ENCODE measurements at places on chromosomes 2 and 18.
A peak's percentile ranks its signal among the peaks of the same experiment; 100 is the strongest.

DNA sequence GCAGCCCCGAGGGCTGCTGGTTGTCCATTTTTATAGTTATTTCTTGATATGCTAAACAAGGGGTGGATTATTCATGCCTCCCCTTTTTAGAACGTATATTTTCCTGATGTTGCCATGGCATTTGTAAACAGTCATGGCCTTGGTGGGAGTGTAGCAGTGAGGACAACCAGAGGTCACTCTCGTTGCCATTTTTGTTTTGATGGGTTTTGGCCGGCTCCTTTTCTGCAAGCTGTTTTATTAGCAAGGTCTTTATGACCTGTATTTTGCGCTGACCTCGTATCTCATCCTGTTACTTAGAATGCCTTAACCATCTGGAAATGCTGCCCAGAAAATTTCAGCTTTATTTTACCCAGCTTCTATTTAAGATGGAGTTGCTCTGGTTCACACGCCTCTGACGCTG is 825.8 kb upstream of the CDH2 start:
- DNase-seq, result no peak

GRCh38 chr2:111984213-111984604 is 70.9 kb upstream of the TMEM87B start:
- DNase-seq, result no peak

DNA sequence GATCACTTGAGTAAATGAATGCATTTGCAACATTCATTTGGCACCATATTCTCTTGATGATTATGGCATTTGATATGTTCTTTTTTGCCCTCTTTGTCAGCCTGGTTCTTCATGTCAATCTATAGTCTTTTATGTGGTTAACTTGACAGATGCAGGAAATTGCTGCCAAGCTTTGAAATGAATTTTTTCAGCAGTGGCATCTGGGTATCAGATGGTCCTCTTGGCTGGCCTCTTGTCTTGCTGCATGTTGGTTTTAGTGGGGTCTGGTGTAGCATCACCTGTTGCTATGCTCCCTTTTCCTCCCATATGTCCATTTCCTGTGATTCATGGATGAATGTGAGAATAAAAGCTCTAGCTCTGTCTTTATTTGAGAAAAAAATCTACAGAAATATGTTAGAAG is 119.9 kb downstream of the DPP4 start:
- no peak for DNase-seq

DNA sequence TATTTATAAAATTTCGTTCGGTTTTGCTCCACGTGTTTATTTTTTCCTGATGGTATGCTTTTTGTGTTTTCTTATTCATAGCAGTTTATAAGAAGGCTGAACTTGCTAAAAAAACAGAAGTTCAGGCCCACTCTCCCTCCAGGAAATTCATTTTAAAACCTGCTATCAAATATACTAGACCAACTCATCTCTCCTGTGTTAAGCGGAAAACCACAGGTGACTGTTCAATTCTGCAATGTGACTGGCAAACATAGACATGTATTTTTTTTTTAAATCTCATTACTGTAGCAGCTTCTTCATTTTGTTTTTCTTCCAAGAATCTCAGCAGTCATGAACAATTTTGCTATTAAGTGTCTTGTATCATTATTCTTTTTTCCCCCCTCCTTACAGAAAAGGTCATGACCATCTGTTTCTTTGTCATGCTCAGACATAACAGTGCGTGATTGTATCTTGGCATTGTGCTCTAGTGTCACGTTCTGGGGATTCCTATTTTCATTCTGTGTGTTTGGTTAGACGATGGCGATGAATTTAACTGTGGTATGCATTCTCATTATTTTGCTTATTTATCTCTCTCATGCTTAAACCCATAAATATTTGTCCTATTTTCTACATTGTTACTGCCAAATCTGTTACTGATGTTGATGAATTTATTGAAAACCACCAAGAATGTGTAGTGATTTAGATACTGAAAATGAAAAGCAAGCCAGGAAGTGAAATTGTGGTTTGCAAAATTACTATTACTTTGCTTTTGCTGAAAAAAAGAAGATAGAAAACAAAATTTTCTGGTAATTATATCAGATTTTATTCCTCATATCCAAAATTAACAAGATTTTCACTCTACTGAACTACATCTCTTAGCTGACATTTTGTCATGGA is 74.6 kb upstream of the UNC80 start:
- no peak for DNase-seq

DNA sequence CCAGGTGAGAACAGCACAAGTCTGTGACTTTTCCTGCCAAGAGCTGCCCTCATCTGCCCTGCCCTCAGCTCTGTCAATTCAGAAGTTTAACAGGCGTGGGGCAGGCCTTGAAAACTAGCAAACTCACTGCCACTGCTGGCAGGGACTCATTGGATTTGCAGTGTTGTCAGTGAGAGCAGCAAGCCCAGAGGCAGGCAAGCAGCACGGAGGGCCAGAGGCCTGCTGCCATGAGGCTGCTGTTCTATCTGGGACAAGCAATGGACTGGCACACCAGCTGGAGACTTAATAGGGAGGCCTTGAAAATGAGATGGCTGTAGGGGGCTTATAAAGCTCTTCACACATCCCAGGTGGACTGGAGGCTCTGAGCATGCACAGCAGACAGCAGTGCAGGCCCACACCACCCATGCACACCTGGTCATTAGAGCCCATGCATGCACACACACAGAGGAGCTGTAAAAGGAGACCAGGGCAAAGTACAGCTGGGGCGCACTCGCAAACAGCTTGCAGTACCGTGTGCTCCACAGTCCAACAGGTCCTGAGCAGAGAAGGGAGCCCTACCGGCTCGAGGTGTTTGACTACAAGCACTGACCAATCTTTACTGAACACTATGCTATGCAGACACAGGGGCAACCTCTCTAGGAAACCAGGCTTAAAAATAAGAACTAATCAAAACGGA is 28.7 kb downstream of the MGAT4A start:
- DNase-seq, result no peak

DNA sequence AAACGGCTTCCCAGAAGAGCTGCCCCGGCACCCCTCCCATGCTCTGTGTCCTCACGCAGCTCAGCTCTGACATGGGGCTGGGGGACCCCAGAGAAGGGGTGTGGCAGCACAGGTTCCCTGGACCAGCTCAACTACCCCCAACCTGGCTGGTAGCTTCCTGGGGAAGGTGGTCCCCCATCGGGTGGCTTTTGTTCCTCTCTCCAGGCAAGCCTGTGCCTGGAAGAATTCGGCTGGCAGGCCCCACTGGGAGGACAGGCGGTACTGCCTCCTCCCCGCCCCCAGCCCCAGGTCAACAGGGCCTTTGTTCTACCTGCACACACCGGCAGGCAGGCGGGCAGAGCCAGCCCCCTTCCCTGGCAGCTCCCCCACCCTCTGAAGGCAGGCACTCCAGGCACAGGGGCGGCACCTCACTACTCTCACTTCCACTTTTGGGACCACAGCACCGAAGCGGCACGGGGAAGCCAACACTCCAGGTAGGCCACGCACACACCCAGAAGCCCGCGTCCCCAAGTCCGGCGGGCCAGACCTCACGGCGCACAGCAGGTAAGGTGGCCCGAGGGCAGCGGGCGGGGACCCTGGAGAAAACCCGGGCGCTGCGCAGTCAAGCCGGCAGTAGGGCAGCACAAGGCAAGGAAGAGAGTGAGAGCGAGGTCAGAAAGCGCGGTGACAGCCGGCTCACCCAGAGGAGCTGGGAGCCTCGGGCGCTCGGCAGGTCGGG is 1.3 kb downstream of the HS6ST1 start:
- DNase-seq, result no peak

- DNase-seq, result no peak
Measured at GRCh38 chr2:203237346-203238238, 1.2 kb upstream of the CYP20A1 start.

- no peak for DNase-seq
Measured at GRCh38 chr18:65606551-65607130, 144.2 kb upstream of the CDH7 start.

GRCh38 chr2:63012541-63012940 is 38.1 kb upstream of the OTX1 start:
- DNase-seq, result no peak

- DNase-seq, result no peak
Measured at GRCh38 chr2:124027182-124027581, 2.1 kb downstream of the CNTNAP5 start.

DNA sequence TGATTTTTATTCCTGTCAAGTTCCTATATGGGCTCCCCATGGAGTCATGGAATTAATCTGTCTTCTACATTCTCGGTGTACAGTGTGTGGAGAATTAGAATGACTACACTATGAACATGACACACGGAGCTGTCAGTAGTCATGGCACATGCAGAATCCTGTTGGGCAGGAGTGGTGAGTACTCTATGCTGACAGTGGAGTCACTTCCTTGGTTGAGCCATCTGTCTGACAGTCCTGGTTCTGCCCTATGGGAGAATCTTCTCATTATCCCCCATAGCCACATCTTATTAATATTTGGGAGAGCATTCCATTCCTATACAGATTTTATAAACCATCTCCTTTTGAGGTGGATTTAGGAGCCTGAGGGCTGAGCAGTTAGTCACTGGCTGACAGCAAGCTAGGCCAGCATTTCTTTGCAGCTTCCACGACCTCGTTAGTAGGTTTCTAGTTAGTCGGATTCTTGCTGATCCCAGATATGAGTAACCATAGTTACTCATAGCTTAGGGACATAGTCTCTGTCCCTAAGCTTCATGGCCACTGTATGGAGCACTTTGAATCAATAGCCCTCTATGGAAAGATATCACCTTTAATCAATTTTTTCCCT is 90.6 kb downstream of the MDH1 start:
- no peak for DNase-seq

DNA sequence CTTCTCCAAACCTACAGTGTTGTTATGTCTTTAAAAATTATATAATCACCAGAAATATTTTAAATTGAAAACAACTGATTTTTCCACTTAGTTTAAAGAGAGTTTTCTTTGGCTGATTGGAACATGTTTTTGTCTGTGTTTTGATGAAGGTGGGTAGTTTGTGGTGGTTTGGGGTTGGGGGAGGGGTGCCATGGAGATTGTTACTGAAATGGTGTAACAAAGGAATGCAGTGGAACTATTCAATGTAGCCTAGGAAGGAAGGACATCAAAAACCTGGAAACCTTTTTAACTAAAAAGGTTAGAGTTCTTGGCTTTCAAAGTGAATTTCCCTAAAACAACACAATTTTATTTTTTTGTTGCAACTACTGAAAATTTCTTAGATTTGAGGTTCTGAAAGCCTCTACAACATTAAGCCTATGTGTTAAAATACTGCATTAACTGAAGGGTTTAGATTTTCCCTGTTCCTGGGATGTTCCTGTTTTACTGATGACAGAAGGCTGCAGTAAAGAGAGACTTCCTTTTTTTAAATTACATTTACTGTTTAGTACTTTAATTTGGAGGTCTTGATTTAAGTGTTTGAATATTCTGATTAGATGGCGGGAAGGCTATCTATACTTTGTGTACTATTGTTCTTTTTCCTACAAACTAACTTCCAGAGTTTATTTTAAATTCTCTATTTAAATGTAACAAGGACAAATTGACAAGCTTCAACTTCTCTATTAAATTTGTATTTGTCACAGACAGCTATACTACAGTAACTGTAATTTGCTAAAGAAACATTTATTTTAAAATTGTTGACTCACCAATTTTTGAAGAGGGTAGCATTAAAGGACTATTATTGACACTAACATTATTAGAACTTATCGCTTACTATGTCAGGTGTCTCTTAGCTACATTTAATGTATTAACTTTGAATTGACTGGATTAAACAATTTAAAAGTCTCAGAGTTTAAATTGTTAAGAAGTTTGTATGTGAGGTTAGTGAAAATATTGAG is 87.7 kb downstream of the LIMS1 start:
- DNase-seq, result no peak

DNA sequence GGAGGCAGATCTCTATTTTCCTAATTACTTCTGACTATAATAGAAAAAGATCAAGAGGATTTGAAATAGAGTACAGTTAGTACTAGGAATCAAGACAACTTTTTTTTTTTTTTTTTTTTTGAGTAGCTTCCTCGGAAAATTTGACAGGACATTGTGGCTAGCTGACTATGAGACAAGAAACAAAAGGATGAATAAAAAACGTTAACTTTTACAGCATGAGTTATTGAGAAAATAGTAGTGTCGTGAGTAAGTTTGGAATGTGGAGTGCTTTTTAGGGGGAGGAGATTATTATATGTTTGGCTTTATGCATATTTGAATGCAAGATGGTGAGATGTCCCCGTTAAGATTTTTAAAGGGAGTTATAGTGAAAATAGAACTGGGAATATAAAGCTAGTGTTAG is 27.7 kb upstream of the CPS1 start:
- no peak for DNase-seq

DNA sequence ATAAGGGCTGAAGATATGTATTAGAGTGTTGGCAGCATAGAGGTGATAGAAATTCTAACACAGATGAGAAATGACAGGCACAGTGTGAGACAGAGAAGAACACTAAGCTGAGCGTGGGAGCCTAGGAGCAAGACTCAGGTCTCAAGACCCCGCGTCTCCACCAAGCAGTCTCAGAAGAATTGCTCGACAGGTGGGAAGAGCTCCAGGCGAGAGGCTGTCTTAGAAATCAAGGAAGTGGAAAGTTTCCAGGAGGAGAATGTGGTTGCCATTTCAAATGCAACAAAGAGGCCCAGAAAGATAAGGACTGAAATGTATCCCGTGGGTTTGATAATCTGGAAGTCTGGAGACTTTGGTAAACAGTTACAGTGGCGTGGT is 31.5 kb upstream of the CAB39 start:
- no peak for DNase-seq

GRCh38 chr2:57809230-57809629 is 237.4 kb upstream of the VRK2 start:
- DNase-seq, result no peak

GRCh38 chr18:31977270-31977872 is 34.4 kb upstream of the TRAPPC8 start:
- DNase-seq, result peak; percentile 15

DNA sequence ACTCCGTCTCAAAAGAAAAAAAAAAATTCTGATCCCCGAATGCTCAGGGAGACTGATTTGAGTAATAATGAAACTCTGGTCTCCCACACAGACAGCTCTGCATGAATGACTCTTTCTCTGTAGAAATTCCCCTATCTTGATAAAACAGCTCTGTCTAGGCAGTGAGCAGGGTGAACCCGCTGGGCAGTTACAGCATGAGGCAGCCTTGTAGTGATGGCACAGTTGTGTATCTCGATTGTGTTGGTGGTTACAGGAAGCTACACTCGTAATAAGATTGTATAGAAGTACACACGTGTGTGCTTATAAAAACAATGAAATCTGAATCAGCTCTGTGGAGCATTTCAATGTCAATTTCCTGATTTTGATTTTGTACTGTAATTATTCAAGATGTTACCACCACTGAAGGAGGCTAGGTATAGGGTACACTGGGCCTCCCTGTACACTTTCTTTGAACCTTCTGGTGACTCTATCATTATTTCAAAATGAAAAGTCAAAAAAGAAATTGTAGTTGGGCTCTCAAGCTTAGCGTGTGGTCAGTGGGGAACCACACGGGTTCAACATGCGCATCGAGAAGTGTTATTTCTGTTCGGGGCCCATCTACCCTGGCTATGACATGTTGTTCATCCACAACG is 34.9 kb upstream of the ATP8B1 start:
- no peak for DNase-seq

DNA sequence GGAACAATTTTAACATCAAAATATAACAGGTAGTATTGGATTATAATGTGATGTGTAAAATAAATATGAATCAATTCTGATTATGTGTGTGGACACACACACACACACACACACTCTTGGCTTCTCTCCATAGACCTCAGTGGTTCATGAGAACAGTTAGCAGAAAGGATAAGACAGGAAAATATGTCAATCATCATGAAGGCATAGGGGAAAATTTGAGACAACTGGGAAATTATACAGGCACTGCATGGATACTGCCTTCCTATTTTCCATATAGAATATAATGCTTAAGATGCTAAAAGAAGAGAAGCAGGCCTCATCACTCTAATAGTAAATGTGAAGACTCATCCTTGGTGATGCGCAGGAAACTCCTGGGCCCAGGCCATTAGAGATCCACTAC is 884.5 kb downstream of the SUCLG1 start:
- no peak for DNase-seq
